ENCODE measurements at places on chromosomes 1 and 21. TPM values are rescaled to one million over a fixed set of nuclear protein-coding genes. Genes with fewer than 3 reads are reported as not detected.

ZBTB8B gene
- not detected for total RNA-seq

PDE4DIP gene
- total RNA-seq, result 19.7 TPM

CFHR3 gene
- not detected for total RNA-seq

LCE1C gene
- total RNA-seq, result not detected

SLAMF1 gene
- total RNA-seq, result not detected

MIB2 gene
- total RNA-seq, result 45.0 TPM

KRTAP13-2 gene
- total RNA-seq, result not detected

NRDC gene
- total RNA-seq, result 146 TPM

ERICH3 gene
- not detected for total RNA-seq

HTR6 gene
- total RNA-seq, result not detected

GRCh38 chr1:20037877-20038276 lies 32.1 kb upstream of the PLA2G5 start:
- H3K4me1 ChIP-seq, result no peaks in the 10 kb centered on the region
- H3K4me3 ChIP-seq, result no peak overlapping the region
- H3K36me3 ChIP-seq, result no peaks in the 10 kb centered on the region
- DNase-seq, result no peak
- no peaks in the 10 kb centered on the region for H3K27me3 ChIP-seq
- no peak overlapping the region for H3K27ac ChIP-seq

GRCh38 chr1:86646256-86646655 lies 58.1 kb upstream of the SH3GLB1 start:
- peaks cover 8% of the 10 kb centered on the region for H3K4me1 ChIP-seq
- no peak overlapping the region for H3K4me3 ChIP-seq
- DNase-seq, result no peak

DNA sequence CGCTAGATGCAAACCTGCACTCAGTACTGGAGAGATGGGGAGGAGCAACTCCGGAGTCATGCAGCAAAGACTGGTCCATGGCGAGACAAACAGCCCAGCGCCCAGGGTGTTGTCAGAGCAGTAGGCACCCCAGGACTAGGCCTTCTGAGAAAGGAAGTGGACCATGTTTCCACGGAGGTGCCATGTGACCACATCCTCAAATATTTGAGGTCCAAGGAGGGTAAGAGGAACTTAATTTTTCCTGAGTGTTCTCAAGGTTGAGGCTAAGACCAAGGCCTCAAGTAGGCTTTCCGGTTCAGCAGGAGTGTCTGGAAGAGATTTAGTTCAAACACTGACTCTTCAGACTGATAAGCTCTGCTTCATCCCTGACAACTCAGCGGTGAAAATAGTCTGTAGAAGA lies 186.2 kb downstream of the RHOU start:
- H3K4me3 ChIP-seq, result no peak overlapping the region
- no peak for DNase-seq
- H3K4me1 ChIP-seq, result no peaks in the 10 kb centered on the region
- no peaks in the 10 kb centered on the region for H3K27me3 ChIP-seq
- no peaks in the 10 kb centered on the region for H3K36me3 ChIP-seq
- H3K27ac ChIP-seq, result no peak overlapping the region

DNA sequence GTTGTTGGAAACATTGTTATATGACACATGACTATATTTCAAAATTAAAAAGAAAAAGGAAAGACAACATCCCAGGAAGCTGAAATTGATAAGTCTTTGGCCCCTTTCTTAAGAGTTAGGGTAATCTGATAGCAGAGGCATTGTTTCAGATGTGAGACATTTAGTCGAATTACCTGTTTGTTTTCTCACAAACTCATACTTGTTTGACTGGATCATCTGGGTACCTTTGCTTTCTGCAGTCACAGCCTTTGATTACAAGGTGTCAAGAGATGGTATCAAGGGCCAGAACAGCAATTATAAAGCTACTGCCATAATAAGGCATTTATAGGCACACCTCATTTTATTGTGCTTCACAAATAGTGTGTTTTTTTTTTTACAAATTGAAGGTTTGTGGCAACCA lies 136.3 kb downstream of the DUSP10 start:
- no peaks in the 10 kb centered on the region for H3K36me3 ChIP-seq
- H3K4me1 ChIP-seq, result no peaks in the 10 kb centered on the region
- no peak overlapping the region for H3K27ac ChIP-seq
- H3K4me3 ChIP-seq, result no peak overlapping the region

- no peak overlapping the region for H3K4me3 ChIP-seq
- no peaks in the 10 kb centered on the region for H3K4me1 ChIP-seq
- no peaks in the 10 kb centered on the region for H3K36me3 ChIP-seq
- no peak overlapping the region for H3K27ac ChIP-seq
Measured at GRCh38 chr1:53643041-53643880, 95.7 kb downstream of the GLIS1 start.

DNA sequence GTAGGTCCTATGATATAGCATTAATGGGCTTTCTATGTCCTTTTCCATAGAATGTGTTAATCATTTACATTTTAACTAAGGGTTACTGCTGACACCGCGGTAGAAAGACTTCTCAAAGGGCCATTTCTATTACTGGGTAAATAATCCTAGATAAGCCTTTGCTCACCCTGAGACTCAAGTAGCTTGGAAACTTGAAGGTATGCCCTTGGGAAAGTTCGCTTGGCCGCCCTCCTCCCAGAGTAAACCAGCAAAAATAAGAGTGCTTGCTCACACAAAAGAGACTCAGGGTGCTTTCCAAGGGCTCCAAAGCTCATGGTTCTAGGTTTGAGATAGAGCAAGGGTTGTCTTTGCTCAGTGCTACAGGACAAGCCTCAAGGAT lies 85.8 kb upstream of the TMPRSS2 start:
- DNase-seq, result no peak
- no peak overlapping the region for H3K27ac ChIP-seq
- H3K4me1 ChIP-seq, result no peaks in the 10 kb centered on the region
- no peak overlapping the region for H3K4me3 ChIP-seq
- no peaks in the 10 kb centered on the region for H3K36me3 ChIP-seq
- no peaks in the 10 kb centered on the region for H3K27me3 ChIP-seq

GRCh38 chr21:32974653-32975052 lies 51.1 kb upstream of the OLIG2 start:
- H3K27me3 ChIP-seq, result peaks cover 6% of the 10 kb centered on the region
- no peaks in the 10 kb centered on the region for H3K4me1 ChIP-seq
- H3K36me3 ChIP-seq, result no peaks in the 10 kb centered on the region
- H3K4me3 ChIP-seq, result no peak overlapping the region
- no peak for DNase-seq

GRCh38 chr1:109357616-109358015 lies 40.1 kb downstream of the SORT1 start:
- no peaks in the 10 kb centered on the region for H3K36me3 ChIP-seq
- no peak overlapping the region for H3K27ac ChIP-seq
- DNase-seq, result no peak
- H3K4me1 ChIP-seq, result no peaks in the 10 kb centered on the region
- H3K4me3 ChIP-seq, result no peak overlapping the region
- H3K27me3 ChIP-seq, result peaks cover 10% of the 10 kb centered on the region

DNA sequence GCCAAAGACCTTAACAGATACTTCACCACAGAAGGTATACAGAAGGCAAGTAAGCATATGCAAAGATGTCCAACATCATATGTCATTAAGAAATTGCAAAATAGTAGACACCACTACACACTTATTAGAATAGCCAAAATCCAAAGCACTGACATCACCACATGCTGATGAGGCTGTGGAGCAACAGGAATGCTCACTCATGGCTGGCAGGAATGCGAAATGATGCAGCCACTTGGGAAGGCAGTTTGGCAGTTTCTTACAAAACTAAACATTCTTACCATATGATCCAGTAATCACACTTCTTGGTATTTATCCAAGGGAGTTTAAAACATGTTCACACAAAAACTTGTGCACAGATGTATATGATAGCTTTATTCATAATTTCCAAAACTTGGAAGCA lies 261.2 kb upstream of the AJAP1 start:
- no peak overlapping the region for H3K27ac ChIP-seq
- no peak for DNase-seq
- H3K27me3 ChIP-seq, result no peaks in the 10 kb centered on the region

- peak overlapping the region; percentile 22 for H3K4me3 ChIP-seq
- H3K4me1 ChIP-seq, result peaks cover 16% of the 10 kb centered on the region
- no peaks in the 10 kb centered on the region for H3K36me3 ChIP-seq
- peak; percentile 86 for DNase-seq
- H3K27me3 ChIP-seq, result no peaks in the 10 kb centered on the region
Measured at GRCh38 chr1:149888247-149888998, 10.9 kb upstream of the BOLA1 start.

GRCh38 chr1:237042526-237042891 lies 525 bp downstream of the RYR2 start:
- no peaks in the 10 kb centered on the region for H3K4me1 ChIP-seq
- H3K36me3 ChIP-seq, result no peaks in the 10 kb centered on the region
- DNase-seq, result no peak
- no peak overlapping the region for H3K27ac ChIP-seq
- H3K27me3 ChIP-seq, result peaks cover 5% of the 10 kb centered on the region

GRCh38 chr1:178262120-178262500 lies 168.2 kb downstream of the RASAL2 start:
- no peak overlapping the region for H3K4me3 ChIP-seq
- H3K36me3 ChIP-seq, result no peaks in the 10 kb centered on the region
- peak overlapping the region; percentile 47 for H3K27ac ChIP-seq
- H3K27me3 ChIP-seq, result no peaks in the 10 kb centered on the region

- no peak for DNase-seq
- H3K36me3 ChIP-seq, result no peaks in the 10 kb centered on the region
- H3K4me1 ChIP-seq, result no peaks in the 10 kb centered on the region
- no peak overlapping the region for H3K27ac ChIP-seq
- H3K4me3 ChIP-seq, result no peak overlapping the region
- H3K27me3 ChIP-seq, result no peaks in the 10 kb centered on the region
Measured at GRCh38 chr1:209364716-209365115, 218.8 kb upstream of the CAMK1G start.

DNA sequence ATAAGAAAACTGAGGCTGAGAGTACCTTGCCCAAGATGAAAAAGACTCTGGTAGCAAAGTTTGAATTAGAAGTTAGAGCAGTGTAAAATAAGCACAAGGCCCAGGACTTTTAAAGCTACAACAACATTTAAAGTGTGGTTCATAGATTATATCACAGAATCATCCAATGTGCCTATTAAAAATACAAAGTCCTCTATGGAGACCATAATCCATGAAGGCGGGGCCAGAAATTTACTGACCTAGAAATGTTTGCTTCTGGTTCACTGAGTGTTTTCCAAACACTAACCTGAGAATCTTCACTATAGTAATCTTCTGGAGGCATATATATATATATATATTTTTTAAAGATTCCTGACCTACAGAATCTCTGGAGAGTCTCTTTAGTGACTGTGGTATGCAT lies 12.3 kb downstream of the DEPDC1 start:
- H3K27me3 ChIP-seq, result no peaks in the 10 kb centered on the region
- H3K36me3 ChIP-seq, result no peaks in the 10 kb centered on the region
- H3K4me3 ChIP-seq, result no peak overlapping the region
- DNase-seq, result no peak
- no peak overlapping the region for H3K27ac ChIP-seq

All from endothelial cell of umbilical vein (primary cell).